ENCODE measurements at places on chromosomes 3 and 15.

DNA sequence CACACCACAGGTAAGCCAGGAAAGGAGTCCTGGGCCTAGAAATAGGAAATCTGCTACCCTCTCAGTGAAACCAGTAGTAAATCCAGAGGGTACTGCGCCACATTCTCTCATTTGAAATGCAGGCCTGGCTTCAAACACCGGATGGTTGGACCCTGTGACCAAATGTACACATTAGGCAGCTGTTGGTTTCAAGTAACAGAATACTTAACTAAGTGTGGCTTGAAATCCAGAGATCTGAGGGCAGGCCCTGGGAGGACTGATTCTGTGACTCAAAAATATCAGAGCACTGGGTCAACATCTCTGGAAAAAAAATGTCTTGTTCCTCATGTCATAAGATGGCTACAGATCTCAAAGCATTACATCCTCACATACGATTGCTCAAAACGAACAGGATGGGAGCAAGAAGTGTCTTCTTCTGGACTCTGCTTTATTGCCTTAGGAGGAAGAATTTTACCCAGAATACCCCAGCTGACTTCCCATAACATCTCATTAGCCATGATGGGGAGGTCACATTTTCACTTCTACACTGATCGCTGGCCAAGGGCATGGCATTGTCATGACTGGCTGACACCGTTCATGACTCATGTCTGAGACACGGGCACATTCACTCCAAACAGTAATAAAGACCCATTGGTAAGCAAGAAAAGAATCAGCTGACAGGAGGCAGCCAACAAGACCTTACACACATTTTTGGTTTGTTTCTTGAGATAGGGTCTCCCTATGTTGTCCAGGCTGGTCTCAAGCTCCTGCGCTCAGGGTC, 166.0 kb downstream of the ARRDC4 start:
- DNase-seq, result peak; percentile 80

DNA sequence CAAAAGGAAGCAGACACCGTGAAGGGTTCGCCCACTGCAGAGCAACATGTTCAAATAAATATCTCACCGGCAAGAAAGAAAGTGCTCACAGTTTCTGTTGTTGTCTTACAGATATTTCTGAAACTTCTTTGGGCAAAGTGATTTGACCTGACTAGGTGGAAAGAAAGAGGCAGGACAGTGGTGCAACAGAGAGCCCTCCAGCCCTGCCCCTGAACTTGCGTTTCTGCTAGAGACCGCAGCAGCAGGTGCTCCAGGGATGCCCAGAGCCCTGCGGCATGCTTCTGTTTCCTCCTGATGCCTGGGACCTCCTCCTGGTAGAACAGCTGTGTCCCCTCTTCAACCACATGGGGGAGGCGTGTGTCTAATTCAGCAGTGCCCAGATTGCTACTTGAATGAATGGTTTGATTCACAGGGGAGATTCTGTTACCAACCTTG, 123.4 kb downstream of the ATP10A start:
- peak; percentile 7 for DNase-seq

- DNase-seq, result no peak
These were observed 60.7 kb downstream of the EXOG start for GRCh38 chr3:38556640-38557358.

DNA sequence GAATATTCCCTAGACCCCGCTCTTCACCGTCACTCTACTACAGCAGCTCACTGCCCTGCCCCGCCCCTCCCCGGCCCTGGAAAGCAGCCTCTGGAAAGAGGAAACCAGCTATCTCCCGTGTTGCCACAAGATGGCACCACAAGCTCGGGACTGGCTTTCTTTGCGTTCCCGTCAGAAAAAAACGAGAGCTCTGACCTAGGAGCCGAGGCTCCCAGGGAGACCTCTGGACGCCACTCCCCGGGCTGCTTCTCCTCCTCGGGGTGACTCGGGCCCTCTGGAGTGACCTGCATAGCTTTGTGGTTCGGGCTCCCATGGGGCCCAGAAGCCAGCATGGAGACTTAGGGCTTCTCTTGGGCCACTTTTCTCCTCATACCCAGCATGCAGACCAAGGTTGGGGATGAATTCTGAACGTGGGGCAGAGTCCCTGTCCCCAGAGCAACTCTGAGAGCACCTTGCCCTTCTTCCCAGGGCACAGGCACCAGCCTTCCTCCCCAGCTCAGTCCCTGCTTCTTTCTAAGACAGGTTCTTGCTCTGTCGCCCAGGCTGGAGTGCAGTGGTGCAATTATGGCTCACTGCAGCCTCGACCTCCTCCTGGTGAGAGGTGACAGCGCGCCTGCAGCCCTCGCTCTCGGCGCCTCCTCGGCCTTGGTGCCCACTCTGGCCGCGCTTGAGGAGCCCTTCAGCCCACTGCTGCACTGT, 19.0 kb downstream of the STOML1 start:
- DNase-seq, result peak; percentile 80

- no peak for DNase-seq
These were observed 183.5 kb upstream of the EOMES start for GRCh38 chr3:27905625-27906024.

DNA sequence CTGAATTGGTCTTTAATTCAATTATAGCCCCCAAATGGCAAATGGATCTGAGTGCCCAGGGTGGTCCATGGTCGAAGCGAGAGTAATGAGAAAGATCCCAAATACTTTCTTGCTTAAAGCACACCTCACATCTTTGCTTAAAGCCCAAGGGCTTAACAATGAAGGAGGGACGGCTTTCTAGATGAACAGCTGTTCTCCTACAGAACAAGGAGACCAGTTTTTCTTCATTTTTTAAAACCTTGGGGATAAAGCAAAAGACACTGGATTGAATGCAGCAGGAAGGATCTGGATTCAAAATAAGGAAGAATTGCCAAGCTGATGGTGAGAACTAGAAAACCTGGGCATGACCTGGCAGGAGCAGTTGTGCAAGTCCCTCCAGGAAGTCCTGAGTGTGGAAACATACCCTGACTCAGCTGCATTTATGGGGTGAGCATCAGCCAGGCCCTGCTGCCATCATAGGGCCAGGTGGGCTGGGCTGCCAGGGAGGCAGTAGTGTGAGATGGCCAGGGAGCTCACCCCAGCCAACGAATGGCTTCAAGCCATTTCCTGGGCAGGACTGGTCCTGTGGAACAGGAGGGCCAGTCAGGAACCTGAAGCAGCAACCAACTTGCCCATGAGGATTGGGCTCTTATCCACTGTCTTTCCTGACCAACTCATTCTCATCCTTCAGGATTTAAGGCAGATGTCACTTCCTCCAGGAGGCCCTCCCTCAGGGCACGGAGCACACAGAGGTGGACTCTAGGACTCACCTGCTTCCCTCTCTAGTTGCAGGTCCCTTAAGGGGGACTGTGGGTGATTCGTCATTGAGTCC, 18.4 kb upstream of the RHCG start:
- peak; percentile 29 for DNase-seq

- no peak for DNase-seq
These were observed 127.5 kb downstream of the CLSTN2 start for GRCh38 chr3:140062461-140062860.

- peak; percentile 63 for DNase-seq
These were observed at the start of gene ONECUT1 for GRCh38 chr15:52790169-52790708. Gene ONECUT1, minus strand, starts transcription at chr15:52790336. Its CDS starts 452 bp downstream, at chr15:52789884.

DNA sequence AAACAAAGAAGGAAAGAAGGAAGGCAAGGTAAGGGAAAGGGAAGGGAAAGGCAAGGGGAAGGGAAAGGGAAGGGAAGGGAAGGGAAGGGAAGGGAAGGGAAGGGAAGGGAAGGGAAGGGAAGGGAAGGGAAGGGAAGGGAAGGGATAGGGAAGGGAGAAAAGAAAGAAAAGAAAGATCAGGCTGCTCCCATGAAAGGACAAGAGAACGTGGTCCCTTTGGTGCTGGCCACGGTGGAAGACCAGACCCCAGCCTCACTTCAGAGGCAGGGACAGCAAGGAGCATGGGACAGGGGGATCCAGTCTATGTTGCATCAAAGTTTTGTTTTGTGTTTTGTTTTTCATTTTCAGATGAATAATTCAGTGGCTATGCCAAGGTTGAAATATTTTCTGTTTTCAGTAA, 111.4 kb upstream of the IGF1R start:
- DNase-seq, result no peak

DNA sequence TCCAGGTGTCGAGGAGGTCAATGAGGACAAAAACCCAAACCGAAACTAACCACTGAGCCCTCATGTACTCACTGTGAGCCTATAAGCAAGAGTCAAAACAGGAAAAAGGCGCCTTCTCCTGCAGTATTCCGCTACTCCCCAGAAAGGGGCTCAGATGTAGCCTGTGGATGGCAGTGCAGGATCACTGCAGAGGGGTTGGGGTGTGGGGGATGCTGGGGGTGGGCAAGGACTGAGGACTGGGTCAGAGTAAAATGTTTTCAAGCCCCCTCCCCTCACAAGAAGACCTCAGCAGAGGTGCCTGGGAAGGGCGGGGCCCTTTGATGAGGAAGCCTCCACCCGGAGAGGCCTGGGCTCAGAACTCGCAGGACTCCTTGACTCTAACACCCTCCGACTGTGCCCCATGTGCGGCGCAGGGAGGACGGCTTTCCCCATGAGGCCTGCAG, 170.1 kb downstream of the OSBPL10 start:
- DNase-seq, result no peak

- DNase-seq, result peak; percentile 28
These were observed 36.4 kb downstream of the ST8SIA2 start for GRCh38 chr15:92430069-92430440.

GRCh38 chr3:87233805-87234204, 6.7 kb downstream of the CHMP2B start:
- DNase-seq, result no peak

- DNase-seq, result no peak
These were observed 51.4 kb downstream of the SSUH2 start for GRCh38 chr3:8593021-8593827.

- peak; percentile 35 for DNase-seq
These were observed 4.8 kb upstream of the CSPG5 start for GRCh38 chr3:47583320-47584075.

DNA sequence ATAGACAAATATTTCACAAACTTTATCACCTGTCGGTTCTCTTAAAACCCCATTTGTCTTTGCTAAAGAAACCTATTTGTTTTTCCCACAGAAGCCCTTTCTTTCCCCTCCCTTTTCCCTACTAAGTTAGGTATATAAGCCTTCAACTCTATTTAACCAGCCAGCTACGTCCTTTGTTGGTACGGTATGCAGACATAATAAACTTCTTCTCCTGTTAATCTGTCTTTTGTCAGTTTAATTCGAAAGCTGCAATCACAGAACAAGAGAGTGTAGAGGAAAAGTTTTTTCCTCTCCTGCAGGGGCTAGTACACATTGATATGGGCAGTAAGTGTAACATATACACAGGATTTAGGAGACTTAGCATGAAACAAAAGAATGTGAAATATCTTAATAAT, 21.9 kb upstream of the C15orf39 start:
- DNase-seq, result no peak

- DNase-seq, result peak; percentile 82
These were observed 112.7 kb downstream of the TNIK start for GRCh38 chr3:171347301-171348039.

GRCh38 chr15:28881600-28881999, 4.2 kb upstream of the APBA2 start:
- no peak for DNase-seq

DNA sequence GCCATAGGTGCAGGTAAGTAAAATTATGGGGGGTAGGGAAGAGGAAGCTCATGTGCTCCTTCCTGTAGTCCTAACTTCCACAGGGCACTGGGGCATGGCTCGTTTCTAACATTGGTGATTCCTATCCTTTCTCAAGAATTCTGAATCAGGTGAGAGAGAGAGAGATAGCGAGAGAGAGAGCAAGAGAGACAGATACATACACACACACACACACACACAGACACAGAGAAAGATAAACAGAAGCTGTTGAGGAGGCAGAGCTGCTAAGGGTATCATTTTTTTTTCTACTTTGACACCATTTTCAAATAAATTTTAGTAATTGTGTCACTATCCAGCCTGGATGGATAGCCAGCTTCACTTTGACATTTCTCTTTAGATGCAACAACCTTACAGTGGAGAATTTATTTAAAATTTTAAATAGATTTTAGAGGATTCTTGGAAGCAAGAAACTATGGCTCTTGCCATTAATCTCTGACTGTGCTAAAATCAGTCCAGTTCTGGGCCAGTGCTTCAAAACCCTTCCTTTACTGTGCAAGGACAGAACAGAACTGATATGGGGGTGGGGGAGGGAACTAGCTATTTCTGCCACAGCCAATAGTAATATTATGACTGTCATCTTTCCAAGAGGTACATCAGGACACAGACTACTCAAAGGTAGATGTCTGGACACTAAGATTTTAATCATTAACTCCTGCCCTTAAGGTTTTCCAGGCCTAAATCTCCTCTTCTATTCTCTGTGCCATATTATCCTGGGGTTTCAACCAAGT, 14.6 kb upstream of the RAMAC start:
- DNase-seq, result no peak
